Fibroblast of villous mesenchyme (primary cell): ENCODE measurements at places on chromosomes 6 and 20. TPM values are rescaled to one million over a fixed set of nuclear protein-coding genes. Genes with fewer than 3 reads are reported as not detected.

DNA sequence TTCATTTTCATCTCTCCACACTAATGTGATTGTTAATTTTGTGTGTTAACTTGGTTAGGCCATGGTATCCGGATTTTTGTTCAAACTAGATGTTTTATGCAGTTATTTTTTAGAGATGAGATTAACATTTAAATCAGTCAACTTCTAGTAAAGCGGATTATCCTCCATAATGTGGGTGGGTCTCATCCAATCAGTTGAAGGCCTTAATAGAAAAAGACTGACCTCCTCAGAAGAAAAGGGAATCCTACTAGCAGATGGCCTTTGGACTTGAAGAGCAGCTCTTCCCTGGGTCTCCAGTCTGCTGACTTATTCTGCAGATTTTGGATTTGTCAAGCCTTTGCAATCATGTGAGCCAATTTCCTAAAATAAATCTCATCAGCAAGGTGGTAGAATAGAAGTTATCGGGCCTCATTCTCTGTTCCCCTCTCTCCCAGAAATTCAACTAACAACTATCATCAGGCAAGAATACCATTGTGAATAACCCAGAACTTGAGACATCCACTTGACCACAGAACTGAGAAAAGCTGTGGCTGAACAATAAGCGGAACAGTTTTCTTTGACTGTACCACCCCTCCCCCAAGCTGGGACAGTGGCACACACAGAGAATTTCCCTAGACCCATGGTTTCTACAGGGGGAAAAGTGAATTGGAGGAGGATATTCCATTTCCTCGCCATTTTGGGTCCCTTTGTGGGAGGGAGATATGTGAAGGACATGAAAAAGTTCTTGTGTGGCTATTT is 323.0 kb downstream of the UTRN start:
- no peak for DNase-seq

DNA sequence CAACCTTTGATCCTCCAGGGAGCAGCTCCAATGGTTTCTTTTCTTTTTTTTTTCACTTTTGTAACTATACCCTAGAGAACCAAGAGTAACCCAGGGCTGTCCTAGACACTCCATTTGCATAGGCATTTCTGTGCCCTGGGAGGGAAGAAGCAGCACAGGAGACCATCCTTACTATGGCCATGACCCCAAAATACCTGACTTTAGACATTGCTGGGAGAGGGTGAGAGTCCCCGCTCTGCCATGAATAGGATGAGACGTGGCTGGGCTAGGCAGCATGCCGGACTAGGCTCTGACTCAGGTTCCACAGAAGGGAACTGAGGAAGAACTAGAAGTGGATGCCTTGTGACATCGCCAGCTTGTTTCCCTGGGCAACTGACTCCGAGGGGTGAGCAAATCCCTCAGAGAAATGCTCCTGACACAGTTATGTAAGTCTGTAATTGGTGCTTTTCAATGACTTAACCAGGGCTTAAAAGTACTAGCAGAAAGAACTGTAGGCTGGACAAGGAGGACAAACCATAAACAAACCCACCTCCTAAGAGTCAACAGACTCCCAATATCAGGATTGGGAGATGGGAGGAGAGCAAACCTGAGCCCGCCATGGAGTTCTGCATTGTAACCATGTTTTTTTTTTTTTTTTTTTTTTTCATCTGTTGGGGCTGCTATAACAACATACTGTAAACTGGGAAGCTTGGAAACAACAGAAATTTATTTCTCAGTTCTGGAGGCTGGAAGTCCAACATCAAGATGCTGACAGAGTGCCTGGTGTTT is 910 bp upstream of the ADTRP start:
- no peak for DNase-seq

GRCh38 chr20:14633507-14633906 is 296.1 kb upstream of the FLRT3 start:
- no peak for DNase-seq

- no peak for DNase-seq
Observed at GRCh38 chr6:15386110-15386755, 140.4 kb downstream of the JARID2 start.

- DNase-seq = no peak
Observed at GRCh38 chr6:135496800-135497411, 634 bp downstream of the AHI1 start.

- DNase-seq = no peak
Observed at GRCh38 chr6:44672086-44672485, 284.6 kb downstream of the CDC5L start.

DNA sequence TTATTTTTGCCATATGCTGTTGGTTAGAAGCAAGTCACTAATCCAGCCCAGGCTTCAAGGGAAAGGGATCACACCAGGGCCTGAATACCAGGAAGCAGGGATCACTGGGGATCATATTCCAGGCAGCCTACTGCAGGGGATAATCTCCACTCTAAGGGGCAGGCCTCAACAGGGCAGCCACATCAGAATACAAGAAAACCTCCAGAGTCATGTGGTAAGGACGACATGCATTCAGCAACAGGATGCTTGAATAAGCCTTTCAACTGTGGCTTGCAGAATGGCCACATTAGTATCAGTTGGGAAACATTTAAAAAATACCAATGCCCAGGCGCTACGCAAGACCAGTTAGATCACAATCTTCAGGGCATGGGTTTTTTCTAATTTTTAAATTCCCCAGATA is 109.1 kb downstream of the LY86 start:
- DNase-seq = peak; percentile 66

DNA sequence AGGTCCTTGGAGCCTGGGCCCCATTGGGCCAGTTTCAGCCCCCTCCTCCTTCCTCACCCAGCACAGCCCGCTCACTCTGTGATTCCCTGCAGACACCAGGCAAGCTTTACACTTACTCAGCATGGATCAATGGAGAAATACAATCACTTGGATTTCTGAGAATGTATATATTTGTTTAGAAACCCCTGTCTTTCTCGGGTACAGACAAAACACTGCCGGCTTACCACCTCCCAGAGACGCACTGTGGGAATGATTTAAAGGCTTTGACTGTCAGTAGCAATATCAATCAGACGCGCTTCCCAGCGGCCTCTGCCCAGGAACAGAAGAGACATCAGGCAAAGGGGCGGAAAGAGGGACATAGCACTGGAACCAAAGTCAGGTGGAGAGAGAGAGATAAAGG is 186.5 kb downstream of the MAFB start:
- no peak for DNase-seq

DNA sequence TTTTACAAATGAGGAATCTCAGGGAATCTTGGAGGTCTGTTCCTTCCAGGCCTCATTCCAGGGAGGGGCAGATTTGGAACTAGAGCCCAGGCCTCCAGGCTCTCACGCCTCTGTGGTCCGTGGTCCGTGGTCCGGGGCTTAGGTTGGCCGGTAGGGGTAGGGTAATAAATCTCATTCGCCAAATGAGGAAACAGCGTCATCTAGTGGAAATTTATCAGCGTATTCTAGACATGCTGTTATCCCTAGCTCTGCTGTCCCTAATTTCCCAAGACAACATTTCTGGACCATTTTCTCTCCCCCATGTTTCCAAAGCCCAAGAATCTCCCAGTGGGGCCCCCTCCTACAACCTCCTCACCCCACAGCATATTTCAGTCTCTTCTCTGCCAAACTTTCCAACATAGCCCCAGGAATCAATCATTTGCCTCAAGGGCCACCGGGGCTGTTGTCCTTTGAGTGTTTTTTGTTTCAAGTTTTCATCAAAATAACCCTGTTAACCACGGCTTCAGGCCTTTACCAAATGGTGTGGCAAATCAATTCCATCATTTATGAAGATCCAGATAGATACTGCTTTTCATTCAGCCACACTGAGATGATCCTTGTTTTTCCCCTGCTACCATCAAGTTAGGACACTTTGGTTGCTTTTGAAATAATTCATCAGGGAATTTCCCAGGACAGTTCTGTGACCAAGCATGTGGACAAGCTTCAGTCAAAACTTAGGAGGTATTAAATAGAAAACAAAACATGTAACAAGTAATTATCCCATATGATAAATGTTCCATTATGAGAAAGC is 126.8 kb downstream of the ALDH8A1 start:
- peak; percentile 92 for DNase-seq

DNA sequence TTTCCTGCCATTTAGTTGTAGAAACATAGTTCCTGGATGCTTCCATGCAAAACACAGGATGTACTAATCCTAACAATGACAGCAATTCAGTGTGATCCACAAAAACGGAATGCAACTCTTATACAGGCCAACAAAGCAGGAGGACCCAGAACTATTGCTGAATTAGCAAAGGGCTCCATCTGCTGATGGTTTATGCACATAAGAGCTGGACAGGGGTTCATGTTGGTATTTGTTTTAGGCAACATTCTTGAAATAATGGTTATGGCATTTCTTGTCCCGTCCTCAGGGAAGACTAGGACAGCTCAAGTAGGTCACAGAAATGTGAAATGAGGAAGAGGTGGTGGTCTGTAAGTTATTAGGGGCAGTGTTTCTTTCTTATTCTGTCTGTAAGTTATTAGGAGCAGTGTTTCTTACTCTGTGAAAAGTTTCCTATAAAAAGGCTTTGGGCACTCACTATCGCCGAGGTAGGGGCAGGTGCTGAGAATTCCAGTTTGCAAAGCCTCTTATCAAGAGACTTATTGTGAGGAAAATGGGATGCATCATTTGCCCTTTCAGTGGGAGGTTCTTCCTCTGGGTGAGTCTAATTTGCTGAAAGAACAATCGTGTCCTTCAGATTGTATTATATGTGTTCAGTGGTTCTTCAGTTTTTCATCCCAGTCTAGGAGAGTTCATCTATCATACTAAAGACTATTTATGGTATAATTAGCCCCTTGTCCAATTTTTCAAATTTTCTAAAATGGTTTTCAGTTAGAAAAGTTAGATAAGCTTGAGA is 171.1 kb downstream of the MCHR2 start:
- peak; percentile 56 for DNase-seq

GRCh38 chr6:156554160-156554559 is 223.0 kb upstream of the ARID1B start:
- no peak for DNase-seq

DNA sequence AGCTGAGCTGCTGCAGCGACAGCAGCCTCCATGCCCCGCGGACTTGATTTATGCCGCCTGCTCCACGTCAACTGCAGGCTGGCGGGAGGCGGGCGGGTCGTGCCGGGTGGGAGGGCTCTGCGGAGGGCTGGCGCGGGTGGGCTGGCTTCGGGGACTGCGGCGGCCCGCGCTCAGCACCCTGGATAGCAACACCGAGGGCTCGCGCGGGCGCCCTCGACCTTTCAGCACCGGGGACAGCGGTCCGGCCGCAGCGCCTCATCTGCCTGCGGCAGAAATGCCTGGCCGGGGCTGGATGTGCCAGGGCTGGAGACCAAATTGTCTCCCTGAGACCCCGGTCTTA is 792 bp downstream of the SNAP25 start:
- peak; percentile 70 for DNase-seq

GRCh38 chr20:60630609-60631008 is 621.5 kb upstream of the CDH4 start:
- no peak for DNase-seq

DNA sequence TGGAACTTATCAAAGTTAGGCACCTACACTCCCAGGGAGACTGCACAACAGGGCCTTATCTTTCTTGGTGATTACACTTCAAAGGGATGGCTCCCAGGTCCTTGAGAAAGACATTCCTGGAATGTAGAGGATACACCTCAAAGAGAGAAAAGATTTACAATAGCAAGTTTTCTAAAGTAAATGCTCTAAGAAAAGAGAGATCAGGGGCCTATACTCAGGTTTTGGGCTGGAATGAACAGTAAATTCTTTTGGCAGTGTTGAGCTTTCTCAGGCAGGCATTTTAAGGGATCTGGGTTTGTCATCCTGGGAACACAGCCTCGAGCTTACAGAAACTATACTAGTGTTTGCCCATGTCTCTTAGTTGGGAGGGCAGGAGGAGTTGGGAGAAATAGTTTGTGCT is 31.7 kb upstream of the ME1 start:
- DNase-seq = no peak

DNA sequence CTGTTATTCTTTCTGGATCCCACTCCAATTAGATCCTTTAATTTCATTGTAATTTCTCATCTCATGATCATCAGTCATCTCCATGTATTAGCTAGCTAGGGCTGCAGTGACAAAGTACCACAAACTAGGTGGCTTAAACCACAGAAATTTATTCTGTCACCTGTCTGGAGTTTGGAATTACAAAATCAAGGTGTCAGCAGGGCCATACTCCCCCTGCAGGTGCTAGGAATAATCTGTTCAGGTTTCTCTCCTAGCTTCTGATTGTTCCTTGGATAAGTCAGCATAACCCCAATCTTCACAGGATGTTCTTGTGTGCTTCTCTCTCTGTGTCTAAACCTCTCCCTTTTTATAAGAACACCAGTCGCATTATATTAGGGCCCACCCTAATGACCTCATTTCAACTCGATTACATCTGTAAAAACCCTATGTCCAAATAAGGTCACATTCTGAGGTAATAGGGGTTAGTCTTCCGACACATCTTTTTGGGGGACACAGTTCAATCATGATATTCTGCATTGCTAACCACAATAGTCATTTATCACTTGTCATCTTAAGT is 40.5 kb downstream of the BEND6 start:
- no peak for DNase-seq

DNA sequence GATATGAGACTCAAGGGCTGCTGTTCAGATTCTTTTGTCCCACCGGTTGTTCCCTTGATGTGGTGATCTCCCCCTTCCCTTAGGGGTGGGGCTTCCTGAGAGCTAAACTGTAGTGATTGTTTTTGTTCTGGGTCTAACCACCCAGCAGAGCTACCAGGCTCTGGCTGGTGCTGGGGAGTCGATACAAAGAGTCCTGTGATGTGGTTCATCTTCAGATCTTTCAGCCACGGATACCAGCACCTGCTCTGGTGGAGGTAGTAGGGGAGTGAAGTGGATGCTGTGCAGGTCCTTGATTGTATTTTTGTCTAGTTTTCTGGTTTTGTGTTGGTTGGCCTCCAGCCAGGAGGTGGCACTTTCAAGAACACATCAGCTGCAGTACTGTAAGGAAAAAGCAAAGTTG is 801.6 kb downstream of the EPHA7 start:
- no peak for DNase-seq

DNA sequence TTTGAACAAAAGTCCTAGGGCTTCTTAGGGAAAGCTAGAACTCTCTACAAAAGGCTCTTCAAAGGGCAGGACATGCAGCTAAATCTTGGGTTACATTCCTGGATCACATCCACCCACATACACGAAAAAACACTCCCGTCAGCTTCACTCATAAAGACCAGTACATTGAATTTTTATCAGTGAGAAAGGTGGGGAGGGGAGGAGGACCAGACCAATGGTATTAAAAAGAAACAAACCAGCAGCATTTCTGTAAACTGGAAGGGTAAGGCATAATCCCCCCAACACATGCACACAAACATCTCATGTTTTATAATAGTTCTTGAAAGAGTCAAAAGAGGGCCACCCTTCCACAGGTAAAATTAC is 31.6 kb downstream of the MYLK4 start:
- DNase-seq = no peak

DNA sequence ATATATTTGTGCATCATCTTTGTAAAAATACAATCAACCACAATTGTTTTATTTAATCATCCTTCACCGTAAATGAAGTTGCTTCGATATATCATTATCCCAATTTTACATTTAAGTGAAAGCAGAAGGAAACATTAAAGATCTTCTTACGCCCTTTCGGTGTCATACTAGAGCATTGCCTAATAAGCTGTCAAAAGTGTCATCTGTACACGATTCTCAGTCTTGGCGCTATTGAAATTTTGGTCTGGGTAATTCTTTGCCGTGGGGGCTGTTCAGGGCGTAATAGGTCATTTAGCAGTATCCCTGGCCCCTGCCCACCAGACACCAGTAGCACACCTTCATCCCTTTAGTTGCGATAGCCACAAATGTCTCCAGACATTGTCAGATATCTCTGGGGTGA is 40.4 kb upstream of the TMEM170B start:
- DNase-seq = no peak

- no peak for DNase-seq
Observed at GRCh38 chr20:39311851-39312506, 349.8 kb downstream of the DHX35 start.

DCBLD1 gene
- total RNA-seq = 39.0 and 69.1 TPM in 2 replicates

NTSR1 gene
- under 0.01 TPM in 2 replicates for total RNA-seq

CASS4 gene
- total RNA-seq = 1.3 and 3.5 TPM in 2 replicates

SAMD3 gene
- 3.0 and 5.5 TPM in 2 replicates for total RNA-seq

PNLDC1 gene
- 0.32 TPM in 1 of 2 replicates, not detected in the other for total RNA-seq
